ENCODE measurements at places on chromosomes 11 and 22.

- DNase-seq = no peak
Observed at GRCh38 chr11:34408580-34409172, 30.1 kb upstream of the CAT start.

DNA sequence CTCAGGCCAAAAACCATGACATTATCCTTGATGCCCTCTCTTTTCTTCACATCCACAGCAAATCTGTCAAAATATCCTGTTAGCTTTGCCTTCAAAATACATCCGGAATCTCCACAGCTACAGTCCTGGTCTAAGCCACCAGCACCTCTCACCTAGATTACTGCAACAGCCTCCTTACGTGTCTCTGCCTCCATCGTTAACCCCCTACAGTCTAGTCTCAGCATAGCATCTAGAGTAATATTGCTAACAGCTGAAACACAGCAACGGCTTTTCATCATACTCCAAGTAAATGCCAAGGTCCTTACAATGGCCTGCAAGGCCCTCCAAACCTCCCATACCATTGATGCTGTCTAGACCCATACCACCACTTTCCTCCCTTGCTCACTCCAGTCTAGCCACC lies 4.4 kb downstream of the TSG101 start:
- DNase-seq = no peak

GRCh38 chr22:41739576-41739975 lies 40.3 kb downstream of the MEI1 start:
- DNase-seq = no peak

- DNase-seq = peak; percentile 80
Observed at GRCh38 chr22:36191106-36191836, 10.3 kb downstream of the APOL4 start.

- DNase-seq = no peak
Observed at GRCh38 chr22:25627271-25627852, 62.9 kb downstream of the GRK3 start.

- DNase-seq = no peak
Observed at GRCh38 chr11:73465023-73465675, 89.0 kb downstream of the RELT start.

GRCh38 chr11:100984668-100985067 lies 144.9 kb downstream of the PGR start:
- no peak for DNase-seq

GRCh38 chr22:25749420-25750169 lies 7.6 kb downstream of the MYO18B start:
- DNase-seq = peak; percentile 26

DNA sequence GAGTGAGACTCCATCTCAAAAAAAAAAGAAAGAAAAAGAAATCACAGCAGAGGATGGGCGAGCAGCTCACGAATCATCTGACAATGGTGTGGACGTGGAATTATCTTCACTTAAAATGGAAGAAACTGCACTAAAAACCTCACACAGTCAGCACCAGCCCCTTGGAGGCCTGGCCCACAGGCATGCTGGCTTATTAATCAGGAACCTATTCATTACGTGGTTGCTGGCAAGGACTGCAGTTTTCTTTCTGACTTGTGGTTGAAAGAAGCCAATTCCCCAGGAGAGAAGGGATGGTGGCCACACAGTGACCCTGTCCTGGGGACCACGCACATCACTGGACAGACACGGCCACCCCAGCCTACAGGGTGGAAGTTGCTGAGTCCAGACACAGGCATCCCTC lies 401.1 kb downstream of the CTTN start:
- DNase-seq = no peak

- peak; percentile 40 for DNase-seq
Observed at GRCh38 chr11:3105791-3106735, 48.8 kb upstream of the CARS1 start.

DNA sequence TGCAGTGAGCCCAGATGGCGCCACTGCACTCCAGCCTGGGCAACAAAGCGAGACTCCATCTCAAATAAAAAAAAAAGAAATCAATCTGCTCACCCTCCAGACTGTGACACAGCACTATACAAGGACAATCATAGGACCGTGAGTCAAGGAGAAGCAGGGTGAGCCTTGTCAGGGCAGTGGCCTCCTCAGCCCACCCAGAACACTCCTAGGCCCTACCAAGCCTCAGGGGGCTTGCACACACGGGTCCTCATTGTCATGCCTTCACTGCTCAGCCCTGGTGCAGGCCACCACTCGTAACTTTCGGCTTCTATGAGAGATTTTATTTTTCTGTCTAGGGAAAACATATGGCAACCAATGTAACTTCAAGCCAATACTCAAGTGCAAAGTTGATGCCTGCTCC lies 35.8 kb downstream of the DGCR2 start:
- DNase-seq = no peak

- no peak for DNase-seq
Observed at GRCh38 chr11:96333191-96333719, 9.7 kb downstream of the MAML2 start.

- DNase-seq = peak; percentile 77
Observed at GRCh38 chr11:102733232-102733875, 8.6 kb upstream of the MMP8 start.

DNA sequence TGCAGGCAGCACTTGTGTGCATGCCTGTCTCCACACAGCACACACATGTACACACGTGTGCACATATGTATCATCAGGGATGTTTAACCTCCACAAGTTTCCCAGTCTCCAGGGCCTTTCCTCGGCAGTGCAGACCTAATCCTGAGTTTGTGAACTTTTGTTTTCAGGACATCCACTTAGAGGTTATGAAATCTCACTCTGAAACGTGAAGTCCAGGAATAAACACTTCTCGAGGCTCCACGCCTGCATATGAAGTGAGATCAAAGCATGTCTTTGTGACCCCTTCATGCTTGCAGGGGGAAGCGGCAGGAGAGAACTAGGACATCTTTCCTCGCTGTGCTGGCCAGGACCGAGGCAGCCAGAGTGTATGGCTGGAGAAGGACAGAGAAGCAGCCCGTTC lies 3.1 kb downstream of the SHISAL1 start:
- DNase-seq = no peak

GRCh38 chr22:43142880-43143562 lies at the start of gene MCAT:
MCAT (minus strand) TSS chr22:43143398; CDS start chr22:43143348, 50 bp downstream.
- DNase-seq = peak; percentile 85

- DNase-seq = no peak
Observed at GRCh38 chr22:22546490-22546889, 12.6 kb downstream of the PRAME start.

GRCh38 chr11:123700772-123701171 lies 40.7 kb downstream of the ZNF202 start:
- no peak for DNase-seq

DNA sequence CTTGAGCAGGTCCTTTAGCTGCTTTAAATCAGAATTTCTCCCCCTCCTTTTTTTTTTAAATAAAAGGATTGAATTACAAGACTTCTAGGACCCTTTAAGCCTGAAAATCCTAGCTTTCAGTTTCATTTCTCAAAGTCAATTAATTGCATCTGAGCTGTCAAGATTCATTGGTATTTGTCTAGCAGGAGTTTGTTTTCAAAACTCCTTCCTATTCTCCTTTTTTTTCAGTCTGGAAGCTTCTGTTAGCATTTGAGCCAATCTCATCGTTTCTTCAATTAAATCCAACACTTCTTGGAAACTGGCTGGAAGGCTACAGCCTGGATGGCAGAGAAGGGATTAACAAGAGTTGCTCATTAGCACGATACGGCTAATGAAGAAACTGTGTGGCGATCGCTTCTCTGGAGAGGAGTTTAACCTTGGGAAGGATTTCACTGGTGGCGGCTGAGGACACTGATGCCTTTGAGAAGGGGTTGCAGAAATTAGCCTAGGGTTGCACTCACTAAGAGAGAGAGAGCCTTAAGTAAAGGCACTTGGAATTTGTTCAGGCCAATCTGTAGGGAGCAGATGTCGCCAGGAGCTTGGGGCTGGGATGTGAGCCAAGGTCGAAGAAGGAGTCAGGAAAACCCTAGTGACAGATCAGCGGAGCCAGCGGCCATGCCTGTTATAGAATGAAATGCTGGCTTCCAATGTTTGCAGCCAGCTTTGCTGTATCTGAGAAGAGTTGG lies 43.8 kb upstream of the API5 start:
- DNase-seq = no peak

GRCh38 chr11:111699579-111700156 lies 66.5 kb downstream of the PPP2R1B start:
- no peak for DNase-seq

- no peak for DNase-seq
Observed at GRCh38 chr11:93997741-93998140, 23.4 kb upstream of the HEPHL1 start.

DNA sequence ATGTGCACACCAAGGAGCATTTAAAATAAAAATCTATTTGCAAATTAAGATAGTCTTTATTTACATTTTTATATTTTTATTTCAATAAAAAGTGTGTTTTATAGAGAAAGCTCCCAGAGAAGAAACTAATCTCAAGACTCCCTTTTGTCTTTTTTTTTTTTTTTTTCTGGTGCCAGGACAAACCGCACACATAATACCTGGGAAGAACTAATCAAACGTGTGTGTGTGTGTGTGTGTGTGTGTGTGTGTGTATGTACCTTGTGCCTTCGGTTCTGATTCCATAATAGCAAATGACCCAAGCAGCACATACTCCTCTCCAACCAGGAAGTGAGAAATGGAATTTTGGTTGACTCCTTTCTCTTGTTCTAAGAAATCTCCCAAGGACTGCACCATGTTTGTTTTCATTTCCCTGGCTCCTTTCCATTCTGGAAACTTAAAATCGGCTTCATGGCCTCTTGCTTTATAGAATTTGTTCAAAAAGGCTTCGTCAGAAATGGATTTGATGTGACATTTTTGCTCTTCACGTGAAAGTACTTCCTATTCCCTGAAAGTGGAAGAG lies 65.3 kb downstream of the ST3GAL4 start:
- no peak for DNase-seq

DNA sequence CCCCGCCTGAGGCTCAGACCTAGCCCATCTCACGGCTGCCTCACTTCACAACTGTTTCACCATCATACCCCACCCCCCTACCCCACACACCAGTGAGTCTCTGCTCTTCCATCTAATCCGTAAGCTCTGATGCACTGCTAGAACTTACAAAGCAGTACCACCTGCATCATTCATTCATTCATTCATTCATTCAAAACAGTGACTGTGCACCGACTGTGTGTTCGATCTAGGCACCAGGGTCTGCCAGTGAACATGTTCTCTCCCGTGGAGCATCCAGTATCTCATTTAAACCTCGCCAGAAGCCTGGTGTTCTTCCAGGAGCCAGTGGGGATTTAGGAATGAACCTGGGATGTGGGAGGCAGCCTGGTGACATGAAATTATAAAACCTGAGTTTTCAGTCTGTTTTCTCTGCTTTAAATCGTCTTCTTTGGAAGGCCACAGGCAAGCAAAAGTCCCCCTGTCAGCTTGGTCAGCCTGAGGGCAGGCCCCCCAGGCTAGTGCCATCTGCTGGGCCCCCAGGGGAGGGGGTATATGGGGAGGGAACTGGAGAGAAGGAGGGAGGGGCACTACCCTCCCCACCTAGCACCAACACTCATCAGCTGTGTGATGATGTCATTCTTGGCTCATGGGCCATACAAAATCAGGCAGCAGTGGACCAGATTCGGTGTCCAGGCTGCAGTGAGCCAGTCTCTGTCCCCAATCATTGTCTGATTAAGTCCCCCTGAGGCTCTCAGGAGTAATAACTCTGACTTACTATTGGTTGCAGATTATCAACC lies 18.4 kb downstream of the TMPRSS6 start:
- no peak for DNase-seq

GRCh38 chr11:60875366-60876167 lies 8.2 kb downstream of the ZP1 start:
- DNase-seq = no peak

DNA sequence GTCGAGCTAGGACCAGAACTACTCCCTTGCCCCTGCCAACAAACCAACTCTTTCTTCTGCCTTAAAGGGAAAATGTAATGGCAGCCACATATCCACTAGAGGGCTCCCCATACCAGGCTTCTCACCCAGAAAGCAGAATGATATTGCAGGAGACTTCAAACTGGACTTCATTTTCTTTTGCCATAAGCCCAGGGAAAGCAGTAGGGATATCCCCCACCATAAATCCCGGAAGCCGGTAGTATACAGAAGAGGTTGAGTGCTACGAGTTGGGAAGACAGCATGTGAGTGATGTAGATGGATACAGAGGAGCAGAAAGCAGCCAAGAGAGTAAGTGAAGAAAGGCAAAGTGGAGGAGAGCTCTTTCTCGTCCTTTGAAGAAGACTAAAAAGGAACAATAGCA lies 12.1 kb downstream of the PLAAT5 start:
- DNase-seq = no peak

DNA sequence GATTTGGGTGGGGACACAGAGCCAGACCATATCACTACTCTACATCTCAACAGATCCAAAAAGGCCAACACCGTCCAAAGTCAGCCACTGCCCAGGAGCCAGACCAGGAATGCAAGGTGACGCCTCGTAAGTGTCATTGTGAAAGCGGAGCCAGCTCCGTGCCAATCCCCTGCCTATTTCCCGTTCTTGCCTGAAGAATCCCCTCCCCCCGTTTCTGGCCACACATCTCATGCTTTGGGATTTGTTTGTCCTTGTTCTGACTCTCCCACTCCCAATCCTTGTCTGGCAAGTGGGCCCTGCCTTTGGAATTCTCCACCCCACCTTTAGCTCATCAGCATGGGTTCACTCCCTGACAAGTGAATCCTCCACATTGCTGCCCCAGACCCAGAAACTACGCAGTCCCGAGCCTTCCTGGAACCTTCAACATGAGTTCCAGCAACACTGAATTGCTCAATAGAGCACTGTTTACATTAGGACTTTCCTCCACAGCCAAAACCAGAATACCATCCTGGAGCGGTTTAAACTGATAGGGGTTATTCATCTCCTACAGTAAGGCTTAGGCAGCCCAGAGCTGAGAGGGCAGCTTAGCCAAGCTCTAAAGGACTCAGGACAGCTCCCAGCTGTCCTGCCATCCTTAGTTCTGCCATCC lies 6.0 kb upstream of the SLC35C1 start:
- no peak for DNase-seq

DNA sequence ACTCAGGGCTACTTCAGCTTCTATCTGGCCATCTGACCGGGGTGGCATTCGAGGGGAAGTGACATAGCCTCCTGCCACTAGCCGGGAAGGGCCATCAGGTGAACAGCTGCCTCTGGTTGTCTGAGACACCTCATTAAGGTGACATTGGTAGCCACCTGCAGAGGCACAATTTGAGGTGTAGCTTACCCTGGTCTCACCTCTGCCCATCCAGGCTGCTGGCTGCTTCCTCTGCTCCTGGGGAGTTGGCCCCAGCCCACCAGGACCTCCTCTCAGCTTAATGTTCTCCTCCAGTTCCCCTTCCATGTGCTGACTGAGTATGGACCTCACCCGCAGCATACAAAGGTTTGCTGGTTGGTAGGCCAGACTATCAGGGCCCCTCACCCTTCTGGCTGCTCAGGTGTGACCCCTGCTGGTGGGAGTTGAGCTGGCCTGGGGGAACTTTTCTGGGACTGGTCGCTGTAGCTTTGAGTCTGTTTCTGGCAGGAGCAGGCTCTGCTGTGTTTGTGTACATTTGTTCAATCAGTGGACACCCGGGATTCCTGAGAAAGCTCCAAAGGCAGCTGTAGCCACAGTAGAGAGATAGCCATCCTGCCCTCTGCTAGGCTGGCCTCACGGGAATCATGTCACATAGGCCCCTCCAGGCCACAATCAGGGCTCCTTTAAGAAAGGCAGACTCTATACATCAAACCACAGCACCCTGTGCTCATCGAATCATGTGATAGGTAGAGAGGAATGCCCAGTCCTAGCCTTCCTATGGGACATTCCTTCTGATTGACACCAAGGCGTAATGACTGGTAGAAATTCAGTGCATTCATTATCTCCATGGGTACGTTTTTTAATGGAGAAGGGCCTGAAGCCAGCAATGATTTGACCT lies 295.1 kb upstream of the PLET1 start:
- DNase-seq = peak; percentile 86

All from aorta (tissue), 5 donors.